Left colon (tissue), 2 donors: ENCODE measurements at places on chromosomes 13 and 19. TPM values are rescaled to one million over a fixed set of nuclear protein-coding genes. Genes with fewer than 3 reads are reported as not detected.

GRCh38 chr19:48959341-48960239 is 4.9 kb downstream of the BAX start:
- no peak for DNase-seq

- no peak for DNase-seq
Observed at GRCh38 chr13:38530492-38530891, 156.4 kb upstream of the FREM2 start.

- no peak for DNase-seq
Observed at GRCh38 chr13:104625201-104625600, 1559.0 kb upstream of the SLC10A2 start.

The CACNG7 gene
- total RNA-seq = not detected
